ENCODE measurements at places on chromosomes 6 and 20.
A peak's percentile ranks its signal among the peaks of the same experiment; 100 is the strongest.

GRCh38 chr6:105746509-105746908 lies 339.6 kb upstream of the PRDM1 start:
- DNase-seq, result no peak

DNA sequence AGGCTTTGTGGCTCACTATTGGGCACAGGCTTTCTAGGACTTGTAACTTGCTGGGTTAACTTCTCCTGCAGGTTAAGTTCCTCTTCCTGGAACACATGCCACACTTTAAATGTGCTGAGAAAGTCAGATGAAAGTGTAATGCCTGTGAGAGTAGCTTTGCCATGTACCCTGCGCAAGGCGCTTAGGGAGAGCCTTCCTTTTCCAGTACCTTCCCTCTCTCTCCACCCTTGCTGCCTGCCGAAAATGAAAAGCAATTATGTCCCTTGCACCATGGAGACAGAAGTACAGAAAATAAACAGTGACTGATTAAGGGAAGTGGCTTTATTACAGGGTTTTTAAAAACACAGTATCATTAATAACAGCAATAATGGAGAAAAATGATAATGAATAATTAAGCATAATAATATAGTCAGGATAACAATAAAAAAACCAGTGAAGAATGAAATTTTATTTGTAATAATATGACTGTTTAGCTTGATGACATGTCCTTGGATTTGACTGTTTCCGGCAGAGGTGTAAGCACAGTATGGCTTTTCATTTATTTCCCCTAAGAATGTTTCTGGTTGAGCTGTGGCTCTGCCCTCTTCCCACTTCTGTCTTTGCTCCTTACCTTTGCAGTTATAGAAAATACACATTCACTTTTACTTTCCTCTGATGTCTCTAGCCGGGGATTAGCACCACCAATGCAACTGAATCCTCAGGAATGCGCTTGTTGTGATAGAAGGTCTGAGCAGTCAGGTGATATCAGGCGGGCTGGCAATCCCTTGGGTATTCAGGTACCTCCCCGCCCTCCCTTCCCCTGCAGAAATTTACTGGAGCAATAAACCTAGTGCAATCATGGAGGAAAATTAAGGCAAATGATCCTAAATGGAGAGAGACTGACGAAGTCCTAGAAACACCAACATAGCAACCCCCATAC lies 472.3 kb upstream of the CITED2 start:
- no peak for DNase-seq

- no peak for DNase-seq
These were observed 138.0 kb downstream of the SOX4 start for GRCh38 chr6:21731411-21732031.

DNA sequence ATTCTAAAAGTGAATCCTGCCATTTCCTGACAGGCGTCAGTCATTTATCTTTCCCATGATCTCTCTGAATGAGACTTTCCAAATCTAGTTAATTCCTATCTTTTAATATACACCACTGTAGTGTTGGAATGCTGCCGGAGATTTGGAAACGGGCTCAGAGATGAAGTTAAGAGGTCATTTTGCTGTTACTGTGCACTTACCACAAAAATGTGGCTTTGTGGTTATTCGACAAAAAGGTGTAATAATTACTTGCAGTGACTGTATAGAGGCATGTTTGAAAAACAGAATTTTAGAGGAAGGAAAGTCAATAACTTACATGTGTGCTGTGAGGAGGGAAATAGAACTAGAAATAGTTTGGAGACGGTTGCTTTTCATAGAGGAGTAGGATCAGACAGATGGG lies 460.2 kb upstream of the BTBD3 start:
- DNase-seq, result no peak

GRCh38 chr6:3281631-3282475 lies 23.1 kb downstream of the PSMG4 start:
- DNase-seq, result no peak

DNA sequence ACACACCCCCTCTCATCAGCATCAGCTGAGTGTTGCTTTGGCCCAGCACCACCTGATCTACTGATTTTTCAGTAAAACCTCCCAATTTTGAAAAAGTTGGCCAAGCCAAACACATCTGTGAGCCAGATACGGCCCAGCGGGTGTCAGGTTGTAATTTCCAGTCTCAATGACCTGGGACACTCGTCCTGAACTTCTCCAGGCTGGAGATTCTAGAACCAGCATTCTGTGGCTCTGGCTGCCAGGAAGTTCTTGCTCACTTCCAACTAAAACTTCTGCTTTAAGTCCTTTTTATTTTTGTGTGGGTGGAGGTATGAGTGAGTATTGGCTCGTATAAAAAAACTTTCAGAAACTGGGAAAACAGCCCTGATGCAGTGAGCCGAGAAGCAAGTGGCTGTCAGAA lies 5.1 kb downstream of the KIAA1755 start:
- DNase-seq, result no peak

- no peak for DNase-seq
These were observed 216.2 kb downstream of the RIMS1 start for GRCh38 chr6:72102561-72102960.

DNA sequence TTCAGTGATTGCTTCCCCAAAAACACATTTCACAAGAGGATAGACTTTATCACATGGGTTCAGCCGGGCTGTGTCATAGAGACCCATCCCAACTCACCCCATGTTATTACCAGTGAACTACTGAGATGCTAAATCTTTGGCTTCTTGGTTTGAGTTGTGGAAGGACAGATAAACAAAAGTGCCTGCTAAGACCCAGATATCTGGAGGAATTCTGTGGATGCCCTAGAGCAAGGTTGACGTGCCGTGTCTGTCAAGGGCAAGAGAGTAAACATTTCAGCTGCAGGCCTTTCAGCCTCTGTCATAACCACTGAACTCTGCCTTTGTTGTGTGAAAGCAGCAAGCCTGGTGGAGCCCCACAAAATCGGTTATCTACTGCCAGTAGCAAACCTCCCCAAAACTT lies 11.2 kb upstream of the THBD start:
- no peak for DNase-seq

- no peak for DNase-seq
These were observed 26.3 kb upstream of the TFB1M start for GRCh38 chr6:155340464-155341129.

- no peak for DNase-seq
These were observed 307.3 kb downstream of the SYNE1 start for GRCh38 chr6:152329638-152330448.

DNA sequence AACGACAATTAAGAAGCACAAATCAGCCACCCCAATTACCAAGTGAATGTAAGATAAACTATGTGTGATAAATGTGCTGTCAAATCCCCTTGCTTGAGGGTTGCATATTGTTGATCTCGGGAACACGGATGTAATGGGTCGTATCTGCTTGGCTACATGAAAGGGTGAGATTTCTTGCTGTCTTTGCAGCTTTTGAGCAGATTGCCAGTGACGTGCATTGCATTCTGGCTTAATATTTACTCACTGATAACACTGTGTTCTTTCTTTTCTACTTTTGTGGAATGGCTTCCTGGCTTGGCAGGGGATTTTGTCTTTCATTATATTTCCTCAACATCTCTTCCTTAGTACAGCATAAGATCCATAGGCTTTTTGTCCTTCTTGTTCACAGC lies 10.5 kb upstream of the FAM210B start:
- DNase-seq, result no peak

DNA sequence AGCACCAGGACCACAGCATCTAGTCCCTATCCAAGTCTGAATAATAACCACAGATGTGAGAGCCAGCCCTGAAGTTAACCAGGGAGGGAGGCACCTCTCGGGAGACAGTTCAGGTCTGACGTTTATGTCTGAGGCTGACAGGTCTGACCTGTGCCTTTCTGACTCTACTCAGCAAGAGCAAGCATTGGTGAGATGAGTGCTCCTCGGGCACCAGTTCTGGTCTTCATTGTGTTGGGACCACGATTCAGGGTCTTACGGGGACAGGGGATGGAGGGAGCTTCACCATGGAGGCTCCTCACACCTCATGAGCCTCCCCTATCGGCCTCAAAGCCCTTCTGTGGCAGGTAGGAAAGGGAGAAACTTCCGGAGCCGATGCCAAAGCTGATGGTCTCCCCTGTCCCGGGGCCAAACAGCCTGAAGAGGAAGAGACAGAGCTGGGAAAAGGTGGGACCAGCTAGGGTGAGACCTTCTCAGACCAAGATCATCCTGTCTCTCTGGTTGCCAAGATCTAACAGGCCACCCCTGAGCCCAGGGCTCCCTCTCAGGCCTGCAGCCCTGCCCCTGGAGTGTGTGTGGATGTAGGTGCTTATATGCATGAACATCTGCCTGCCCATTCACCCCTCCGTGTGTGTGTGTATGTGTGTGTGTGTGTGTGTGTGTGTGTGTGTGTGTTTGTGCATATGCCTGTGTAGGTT lies 170.5 kb downstream of the VEGFA start:
- no peak for DNase-seq

GRCh38 chr6:96537726-96538125 lies 16.1 kb downstream of the UFL1 start:
- DNase-seq, result no peak

- DNase-seq, result no peak
These were observed 7.1 kb upstream of the ZBP1 start for GRCh38 chr20:57627339-57627738.

- no peak for DNase-seq
These were observed 359.6 kb upstream of the KCNQ5 start for GRCh38 chr6:72262254-72262653.

- peak; percentile 26 for DNase-seq
These were observed 170.2 kb downstream of the PREX1 start for GRCh38 chr20:48657426-48658197.

- no peak for DNase-seq
These were observed 261.5 kb downstream of the EYA4 start for GRCh38 chr6:133502441-133503335.

DNA sequence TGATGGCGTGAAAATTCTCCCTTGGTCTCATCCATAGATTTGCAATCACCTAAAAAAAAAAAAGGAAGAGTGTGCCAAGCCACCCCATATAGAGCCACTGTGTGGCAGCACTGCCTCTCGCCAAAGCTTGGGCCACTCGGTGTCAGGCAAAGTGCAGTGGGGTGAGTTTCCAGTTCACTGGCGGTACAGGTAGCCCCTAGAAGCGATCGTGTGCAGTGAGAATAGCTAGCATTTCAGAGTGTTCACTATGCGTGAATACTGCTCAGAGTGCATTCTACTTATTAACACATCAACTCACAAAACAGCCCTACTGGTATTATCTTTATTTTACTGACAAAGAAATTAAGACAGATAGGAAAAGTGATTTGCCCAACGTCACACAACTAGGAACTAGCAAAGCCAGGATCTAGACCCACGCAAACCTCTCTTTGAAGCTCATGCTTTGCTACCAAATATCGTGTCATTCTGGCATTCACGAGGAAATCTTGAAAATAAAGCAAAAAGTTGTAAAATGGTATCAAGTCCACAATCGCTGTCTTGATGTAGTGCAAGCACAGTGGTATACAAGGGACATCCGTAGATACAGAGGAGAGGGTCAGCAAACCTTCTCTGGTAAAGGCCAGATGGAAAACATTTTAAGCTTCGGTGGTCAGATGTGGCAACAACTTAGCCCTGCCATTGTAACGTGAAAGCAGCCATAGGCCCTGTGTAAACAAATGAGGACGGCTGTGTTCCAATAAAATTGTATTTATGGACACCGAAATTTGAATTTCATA lies 10.4 kb upstream of the GCNT2 start:
- DNase-seq, result no peak

GRCh38 chr6:32402812-32403211 lies 4.2 kb downstream of the BTNL2 start:
- DNase-seq, result no peak

- no peak for DNase-seq
These were observed 315.5 kb downstream of the TENT5A start for GRCh38 chr6:81436990-81437389.

GRCh38 chr6:158361068-158361467 lies 48.8 kb downstream of the TULP4 start:
- DNase-seq, result no peak
